Bronchial smooth muscle cell (primary cell): ENCODE measurements at places on chromosomes 5 and 9. TPM values are rescaled to one million over a fixed set of nuclear protein-coding genes. Genes with fewer than 3 reads are reported as not detected.

ANKRD31 gene
- total RNA-seq = 0.09 and 0.16 TPM in 2 replicates

TSLP gene
- 2.5 and 15.9 TPM in 2 replicates for total RNA-seq

TUSC1 gene
- total RNA-seq = 3.5 and 3.8 TPM in 2 replicates

PAPPA gene
- 23.4 and 28.8 TPM in 2 replicates for total RNA-seq

SLC6A18 gene
- not detected in 2 replicates for total RNA-seq

FOXI1 gene
- total RNA-seq = not detected in 2 replicates

PTGES gene
- total RNA-seq = 48.9 and 74.7 TPM in 2 replicates

RGS7BP gene
- not detected in 2 replicates for total RNA-seq

GABRB2 gene
- not detected in 2 replicates for total RNA-seq

SLC27A6 gene
- not detected in 2 replicates for total RNA-seq

ISCA1 gene
- total RNA-seq = 10.4 and 14.0 TPM in 2 replicates

SLU7 gene
- total RNA-seq = 95.5 and 110 TPM in 2 replicates

IFNK gene
- total RNA-seq = not detected in 2 replicates

EIF4E1B gene
- 0.26 TPM in 1 of 2 replicates, not detected in the other for total RNA-seq

TLR4 gene
- total RNA-seq = 2.2 and 5.8 TPM in 2 replicates

HRCT1 gene
- 0.16 and 0.17 TPM in 2 replicates for total RNA-seq

OR1Q1 gene
- not detected in 2 replicates for total RNA-seq

LRRC14B gene
- not detected in 2 replicates for total RNA-seq

PITX1 gene
- total RNA-seq = 0.47 and 4.1 TPM in 2 replicates

DIPK1B gene
- 0.69 and 1.1 TPM in 2 replicates for total RNA-seq

TOR4A gene
- 5.8 and 11.5 TPM in 2 replicates for total RNA-seq

IL4 gene
- total RNA-seq = not detected in 2 replicates

RAD1 gene
- 31.7 and 33.4 TPM in 2 replicates for total RNA-seq

FOXD4L4 gene
- 0.17 and 0.32 TPM in 2 replicates for total RNA-seq

PMPCA gene
- 30.7 and 36.9 TPM in 2 replicates for total RNA-seq

PCDHGA9 gene
- total RNA-seq = 2.9 and 3.8 TPM in 2 replicates

GRM6 gene
- under 0.01 TPM in 2 replicates for total RNA-seq

GMCL2 gene
- total RNA-seq = not detected in 2 replicates

MTAP gene
- 15.8 and 19.0 TPM in 2 replicates for total RNA-seq
